ENCODE measurements at places on chromosomes 16 and 17. TPM values are rescaled to one million over a fixed set of nuclear protein-coding genes. Genes with fewer than 3 reads are reported as not detected.
A peak's percentile ranks its signal among the peaks of the same experiment; 100 is the strongest.

EFNB3 gene
- polyA plus RNA-seq: 2.0 TPM

KRTAP3-2 gene
- not detected for polyA plus RNA-seq

NPIPB8 gene
- polyA plus RNA-seq: not detected

ZNF286A gene
- 19.8 TPM for polyA plus RNA-seq

SPATA22 gene
- polyA plus RNA-seq: 0.23 TPM

KRT9 gene
- polyA plus RNA-seq: not detected

NLGN2 gene
- polyA plus RNA-seq: 38.1 TPM

HSF5 gene
- polyA plus RNA-seq: not detected

TPSD1 gene
- polyA plus RNA-seq: not detected

NOTUM gene
- polyA plus RNA-seq: 0.05 TPM

DNA sequence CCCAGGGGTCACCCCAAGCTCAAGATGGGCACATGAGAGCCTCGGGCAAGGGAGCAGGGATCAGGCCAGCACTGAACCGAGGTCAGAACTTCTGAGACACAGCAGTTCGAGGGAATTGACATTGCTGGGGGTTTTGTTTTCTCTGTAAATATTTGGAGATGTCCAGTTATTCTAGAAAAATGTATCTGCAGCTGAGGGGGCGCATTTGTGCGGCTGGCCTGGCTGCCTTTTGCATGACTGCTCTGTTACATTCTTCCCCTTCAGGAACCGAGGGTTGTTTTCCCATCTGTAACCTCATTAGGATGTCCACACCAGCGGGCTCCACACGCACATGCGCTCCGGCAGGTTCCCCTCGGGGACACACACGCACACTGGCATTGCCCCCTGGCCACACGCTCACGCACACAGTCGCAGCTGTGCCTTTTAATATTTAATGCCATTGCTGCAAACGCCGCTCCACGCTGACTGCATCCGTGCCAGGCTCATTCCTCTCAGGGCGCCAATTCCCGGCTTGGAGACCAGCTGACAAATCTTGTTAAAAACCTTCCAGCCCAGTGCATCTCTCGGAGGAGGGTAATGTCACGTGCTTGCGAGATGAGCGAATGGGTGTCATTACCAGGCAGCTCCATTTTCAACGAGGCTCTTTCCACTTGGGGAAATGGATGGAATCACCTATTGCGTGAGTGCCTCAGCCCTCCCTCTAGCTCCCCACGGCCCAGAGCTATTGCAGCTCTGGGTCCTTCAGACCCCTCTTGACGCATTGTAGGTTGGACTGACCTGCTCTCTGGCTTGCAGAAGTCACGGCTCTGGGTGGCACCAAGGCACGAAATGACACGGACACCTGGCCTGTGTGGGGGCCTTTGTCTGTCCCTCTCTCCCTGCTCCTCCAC is 13.1 kb downstream of the CCR7 start:
- DNase-seq: peak; percentile 99

DNA sequence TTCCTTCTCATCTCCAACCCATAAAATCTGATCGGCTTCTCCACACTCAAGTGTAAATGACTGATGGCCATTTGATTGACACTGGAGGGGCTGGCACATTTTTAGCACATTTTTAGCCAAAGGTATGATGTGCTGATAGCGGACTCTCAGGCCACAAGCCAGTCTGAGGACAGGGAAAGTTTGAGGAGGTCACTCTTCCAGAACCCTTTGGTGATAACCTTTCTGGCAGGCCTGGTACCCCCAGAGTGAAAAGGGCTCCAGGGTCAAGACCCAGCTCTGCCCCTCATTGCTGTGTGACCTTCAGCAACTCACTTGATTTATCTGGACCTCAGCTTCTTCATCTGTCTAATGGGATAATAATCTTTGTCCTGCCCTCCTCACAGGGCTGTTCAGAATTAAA is 1.7 kb upstream of the NLRC5 start:
- DNase-seq: no peak

- DNase-seq: no peak
These were observed 120.4 kb upstream of the IRX6 start for GRCh38 chr16:55203570-55203969.

- DNase-seq: no peak
These were observed 7.2 kb upstream of the KRTAP4-7 start for GRCh38 chr17:41076788-41077187.

GRCh38 chr17:47310186-47310733 is 13.5 kb upstream of the EFCAB13 start:
- no peak for DNase-seq

- DNase-seq: no peak
These were observed 8.1 kb upstream of the PRM1 start for GRCh38 chr16:11289202-11289601.

GRCh38 chr17:77580531-77581270 is 377.8 kb upstream of the TNRC6C start:
- no peak for DNase-seq

DNA sequence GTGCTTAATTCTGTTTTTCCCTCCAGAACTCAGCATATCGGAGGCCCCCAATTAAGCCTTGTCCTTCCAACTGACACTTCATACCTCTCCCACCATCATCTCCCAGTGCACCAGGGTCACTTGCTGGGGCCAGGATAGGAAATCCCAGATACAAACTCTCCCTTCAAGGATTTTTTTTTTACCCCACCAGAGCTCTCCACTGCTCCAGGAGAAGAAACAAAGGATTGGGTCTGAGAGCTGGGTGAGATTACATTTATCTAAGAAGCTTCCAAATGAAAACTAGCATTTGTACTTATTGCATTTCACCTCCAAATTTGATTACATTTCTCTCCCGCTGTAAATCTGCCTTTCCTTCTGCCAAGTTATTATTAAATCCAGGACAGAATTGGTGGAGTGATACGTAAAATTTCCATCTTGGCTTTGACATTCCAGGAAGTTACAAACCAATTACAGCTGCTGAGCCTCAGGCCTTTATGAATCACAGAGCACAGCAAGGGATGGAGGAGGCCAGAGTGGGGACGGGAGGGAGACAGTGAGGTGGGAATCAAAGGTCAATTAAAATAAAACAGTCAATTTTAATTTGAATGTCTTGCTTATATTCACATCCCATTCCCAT is 123.5 kb downstream of the USP31 start:
- no peak for DNase-seq

DNA sequence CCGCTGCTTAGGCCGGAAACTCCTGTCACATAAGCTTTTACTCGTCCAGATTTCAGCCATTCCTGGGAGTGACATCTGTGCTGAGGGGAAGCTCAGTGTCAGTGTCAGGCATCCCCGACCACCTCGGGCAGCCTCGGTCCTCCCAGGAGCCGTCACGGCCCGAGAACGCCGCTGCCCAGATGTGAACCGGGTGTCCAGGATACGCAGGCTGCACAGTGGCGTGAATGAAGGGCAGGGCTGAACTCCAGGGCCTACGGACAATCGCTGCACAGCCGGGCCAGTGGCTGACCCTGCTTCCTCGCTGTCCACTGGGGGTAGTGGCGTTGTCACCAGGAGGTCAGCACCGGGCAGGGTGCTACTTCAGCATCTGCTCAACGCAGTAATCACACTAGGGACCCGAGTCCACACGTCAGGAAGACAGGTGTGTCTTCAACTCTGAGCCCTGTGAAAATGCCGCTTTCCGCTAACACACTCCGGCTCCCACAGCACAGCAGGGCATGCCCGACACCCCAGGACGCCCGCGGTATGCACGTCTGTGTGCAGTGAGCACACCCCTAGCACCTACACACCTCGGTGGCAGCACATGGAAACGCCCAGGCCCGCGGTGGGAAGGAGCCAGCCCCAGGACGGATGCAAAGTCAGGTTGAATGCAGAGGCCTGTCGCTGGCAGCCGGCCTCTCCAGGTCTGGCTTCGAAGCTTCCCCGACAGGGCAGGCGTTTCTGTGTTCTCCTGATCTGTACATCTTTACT is 3.1 kb downstream of the LMF1 start:
- DNase-seq: no peak

- no peak for DNase-seq
These were observed 37.7 kb upstream of the IRF8 start for GRCh38 chr16:85861095-85861825.

DNA sequence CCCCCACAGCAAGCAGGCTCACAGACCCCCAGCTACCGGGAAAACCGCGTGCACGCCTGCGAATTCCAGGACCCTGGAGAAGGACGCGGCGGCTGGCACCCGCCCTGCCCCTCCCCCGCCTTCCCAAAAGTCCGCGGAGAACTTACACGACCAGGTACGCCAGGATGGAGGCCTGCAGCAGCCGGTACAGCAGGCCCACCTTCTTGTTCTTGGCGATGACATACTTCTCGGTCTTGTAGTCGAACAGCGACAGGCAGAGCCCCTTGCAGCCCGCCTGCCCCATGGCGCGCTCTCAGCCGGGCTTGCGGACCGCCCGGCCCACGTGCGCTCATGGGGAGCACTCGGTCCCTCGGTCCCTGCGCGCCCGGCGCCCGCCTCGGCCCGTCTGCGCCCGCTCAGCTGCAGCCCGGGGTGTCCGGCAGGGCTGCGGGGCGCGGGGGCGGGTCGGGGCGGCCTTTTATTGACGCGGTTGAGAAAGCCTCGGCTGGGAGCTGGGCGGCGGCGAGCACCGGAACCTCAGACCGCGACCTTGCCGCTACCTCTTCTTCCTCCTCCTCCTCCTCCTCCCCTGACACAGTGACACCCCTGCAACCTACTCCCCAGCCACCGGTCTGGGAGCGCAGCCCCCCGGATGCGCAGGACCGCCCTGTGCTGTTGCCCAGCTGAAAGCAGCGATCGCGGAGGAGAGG is at the start of gene P2RX5:
Gene P2RX5 (minus strand): TSS at position 433 of the 689 bp plus-strand sequence. CDS start 150 bp downstream, at position 283.
- DNase-seq: no peak

- DNase-seq: peak; percentile 83
These were observed 389.5 kb downstream of the SLC39A11 start for GRCh38 chr17:72702998-72703397.

DNA sequence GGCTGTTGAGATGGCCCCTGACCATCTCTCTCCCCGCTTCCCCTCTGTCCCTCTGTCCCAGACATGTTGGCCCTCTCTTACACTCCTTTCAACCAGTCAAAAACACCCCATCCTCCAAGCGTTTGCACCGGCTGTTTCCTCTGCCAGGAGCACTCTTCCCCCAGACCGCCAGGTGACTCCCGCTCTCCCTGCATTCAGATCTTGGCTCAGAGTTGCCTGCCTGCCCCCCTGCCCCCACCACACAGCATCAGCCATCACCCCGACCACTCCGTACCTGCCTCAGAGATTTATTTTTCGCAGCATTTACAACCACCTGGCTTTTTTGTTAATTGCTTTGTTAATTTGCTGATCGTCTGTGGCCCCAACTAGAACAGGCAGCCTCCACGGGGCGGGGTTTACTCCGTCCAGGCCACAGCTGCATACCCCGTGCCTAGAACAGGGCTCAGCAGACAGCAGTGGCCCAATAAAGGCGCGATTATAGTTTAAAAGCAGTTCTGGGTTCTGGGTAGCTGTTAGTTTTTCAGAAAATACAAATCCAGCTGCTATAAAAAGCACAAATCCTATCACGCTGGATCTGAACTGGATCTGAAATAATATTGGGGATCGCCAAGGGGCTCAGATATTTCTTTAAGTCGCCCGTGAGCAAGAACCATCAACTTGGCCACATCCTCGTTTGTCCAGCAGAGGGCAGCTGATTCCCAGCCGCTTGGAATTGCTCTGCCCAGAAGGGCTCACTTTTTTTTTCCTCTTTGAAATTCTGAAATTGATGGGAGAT is 173.6 kb downstream of the IRF8 start:
- DNase-seq: peak; percentile 86

DNA sequence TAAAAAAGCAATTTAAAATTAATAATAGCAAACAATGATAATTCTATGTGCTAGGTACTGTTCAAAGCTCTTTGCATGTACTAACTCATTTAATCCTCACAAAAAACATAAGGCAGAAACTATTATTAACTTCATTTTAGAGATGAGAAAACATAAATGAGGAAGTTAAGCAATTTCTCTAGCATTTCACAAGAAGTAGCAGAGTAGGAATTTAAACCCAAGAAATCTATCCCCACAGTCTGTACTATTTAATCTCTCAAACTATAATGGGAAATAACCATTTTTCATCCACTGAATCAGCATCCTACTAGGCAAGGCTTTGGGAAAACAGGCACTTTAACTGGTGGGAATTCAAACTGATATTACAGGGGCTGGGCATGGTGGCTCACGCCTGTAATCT is 42.2 kb upstream of the INTS2 start:
- DNase-seq: no peak

DNA sequence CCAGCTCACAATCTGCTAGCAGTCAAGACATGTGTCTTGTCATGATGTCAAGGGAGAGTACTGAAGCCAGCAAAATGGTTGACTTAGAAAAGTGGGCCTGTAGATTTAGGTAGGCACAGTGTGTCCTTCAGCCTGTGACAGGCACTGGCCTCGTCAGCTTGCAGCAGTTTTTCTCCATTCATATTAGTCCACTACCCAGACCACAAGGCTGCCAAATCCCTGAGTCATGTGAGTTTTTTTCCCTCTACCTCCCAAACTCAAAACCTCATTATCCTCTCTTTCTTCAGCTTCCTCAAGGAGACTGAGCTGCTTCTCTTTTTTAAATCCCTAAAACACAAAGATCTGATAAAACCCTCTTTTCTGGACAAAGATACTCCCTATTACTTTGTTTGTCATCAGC is 102.6 kb upstream of the HS3ST3A1 start:
- peak; percentile 75 for DNase-seq

- DNase-seq: peak; percentile 84
These were observed 199.1 kb downstream of the KATNIP start for GRCh38 chr16:27748868-27749546.

DNA sequence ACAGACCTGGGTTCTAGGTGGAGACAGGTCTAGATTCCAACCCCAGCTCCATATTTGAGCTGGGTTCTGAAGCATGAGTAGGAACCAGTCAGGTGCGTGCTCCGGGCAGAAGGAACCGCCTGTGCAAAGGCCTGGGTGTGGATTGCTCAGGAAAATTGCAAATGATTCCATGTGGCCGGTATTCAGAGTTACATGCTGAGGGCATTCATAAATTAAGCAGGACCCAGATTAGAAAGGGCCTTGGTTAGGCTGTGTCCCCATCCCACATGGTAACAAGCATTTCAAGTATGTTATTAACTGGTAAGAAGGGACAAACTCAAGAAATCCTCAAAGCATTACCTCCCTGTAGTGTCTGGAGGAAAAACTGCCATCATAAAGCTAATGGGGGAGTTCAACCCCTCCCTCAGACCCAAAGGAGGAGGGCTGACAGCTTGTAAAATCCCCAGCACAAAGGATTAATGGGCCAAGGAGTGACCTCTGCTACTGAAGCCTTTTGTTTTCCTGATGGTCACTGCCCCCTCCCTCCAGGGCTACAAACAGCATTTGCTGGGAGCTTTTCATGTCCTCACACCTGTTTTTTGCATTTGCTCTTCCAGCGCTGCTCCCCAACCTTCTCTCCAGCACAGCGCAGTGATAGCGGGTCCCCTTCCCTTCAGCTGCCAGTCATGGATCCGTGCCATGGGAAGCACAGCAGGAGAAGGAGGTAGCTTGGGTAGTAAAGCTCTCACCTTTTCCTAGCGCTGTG is 218.0 kb downstream of the C16orf95 start:
- no peak for DNase-seq

All from IMR-90 (cell line).